SJCRH30 (cell line): ENCODE measurements at places on chromosomes 5 and 9.
A peak's percentile ranks its signal among the peaks of the same experiment; 100 is the strongest.

GRCh38 chr9:68644831-68645230, 60.2 kb upstream of the PIP5K1B start:
- no peak overlapping the region for H3K27ac ChIP-seq
- no peaks in the 10 kb centered on the region for H3K36me3 ChIP-seq
- H3K4me3 ChIP-seq: no peak overlapping the region
- no peaks in the 10 kb centered on the region for H3K4me1 ChIP-seq

- H3K4me1 ChIP-seq: peaks cover 21% of the 10 kb centered on the region
- no peaks in the 10 kb centered on the region for H3K36me3 ChIP-seq
These were observed 560.1 kb downstream of the PDE4D start for GRCh38 chr5:59333416-59333815.

DNA sequence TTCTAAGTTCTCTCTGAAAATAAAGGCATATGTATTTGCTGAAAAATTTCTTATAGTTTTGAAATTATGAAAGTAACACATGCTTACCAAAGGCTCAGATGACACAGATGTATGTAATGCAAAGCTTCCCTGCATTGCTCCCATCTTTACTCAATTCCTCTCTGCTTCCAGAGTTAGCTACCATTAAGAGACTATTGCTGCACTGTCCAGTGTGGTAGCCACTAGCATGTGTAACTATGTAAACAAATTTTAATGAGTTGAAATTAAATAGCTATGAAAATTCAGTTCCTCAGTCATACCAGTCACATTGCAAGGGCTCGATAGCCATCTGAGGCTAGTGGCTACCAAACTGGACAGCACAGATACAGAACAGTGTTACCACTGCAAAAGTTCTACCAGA, 17.9 kb downstream of the FRMD3 start:
- H3K4me1 ChIP-seq: peaks cover 14% of the 10 kb centered on the region
- no peaks in the 10 kb centered on the region for H3K36me3 ChIP-seq
- H3K27ac ChIP-seq: no peak overlapping the region

- H3K36me3 ChIP-seq: no peaks in the 10 kb centered on the region
- no peak overlapping the region for H3K4me3 ChIP-seq
- no peaks in the 10 kb centered on the region for H3K4me1 ChIP-seq
These were observed 69.4 kb downstream of the CACNA1B start for GRCh38 chr9:137946993-137947392.

DNA sequence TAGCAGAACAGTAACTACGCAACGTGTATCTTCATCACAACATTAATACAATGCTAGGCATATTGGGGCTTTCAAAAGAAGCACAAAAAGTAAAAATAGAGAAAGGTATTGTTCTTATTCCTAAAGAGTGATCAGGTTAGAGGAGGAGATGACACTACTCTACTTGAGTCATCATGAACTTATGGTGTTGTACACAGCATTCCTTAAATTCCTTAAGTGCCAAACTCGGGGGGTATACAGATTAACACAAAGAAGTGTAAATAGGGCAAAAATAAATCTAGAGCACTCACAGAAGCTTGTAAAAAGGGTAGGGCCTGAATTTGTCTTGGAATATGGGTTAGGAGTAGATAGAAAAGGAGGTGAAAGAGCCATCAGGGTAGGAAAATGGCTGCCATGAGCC, 308.0 kb upstream of the DAP start:
- no peak overlapping the region for H3K4me3 ChIP-seq
- DNase-seq: no peak
- H3K36me3 ChIP-seq: no peaks in the 10 kb centered on the region
- no peaks in the 10 kb centered on the region for H3K27me3 ChIP-seq
- no peaks in the 10 kb centered on the region for H3K4me1 ChIP-seq

GRCh38 chr9:32497921-32498320, 28.1 kb downstream of the RIGI start:
- H3K27ac ChIP-seq: no peak overlapping the region
- H3K4me3 ChIP-seq: no peak overlapping the region
- no peaks in the 10 kb centered on the region for H3K27me3 ChIP-seq
- no peaks in the 10 kb centered on the region for H3K4me1 ChIP-seq
- no peaks in the 10 kb centered on the region for H3K36me3 ChIP-seq

DNA sequence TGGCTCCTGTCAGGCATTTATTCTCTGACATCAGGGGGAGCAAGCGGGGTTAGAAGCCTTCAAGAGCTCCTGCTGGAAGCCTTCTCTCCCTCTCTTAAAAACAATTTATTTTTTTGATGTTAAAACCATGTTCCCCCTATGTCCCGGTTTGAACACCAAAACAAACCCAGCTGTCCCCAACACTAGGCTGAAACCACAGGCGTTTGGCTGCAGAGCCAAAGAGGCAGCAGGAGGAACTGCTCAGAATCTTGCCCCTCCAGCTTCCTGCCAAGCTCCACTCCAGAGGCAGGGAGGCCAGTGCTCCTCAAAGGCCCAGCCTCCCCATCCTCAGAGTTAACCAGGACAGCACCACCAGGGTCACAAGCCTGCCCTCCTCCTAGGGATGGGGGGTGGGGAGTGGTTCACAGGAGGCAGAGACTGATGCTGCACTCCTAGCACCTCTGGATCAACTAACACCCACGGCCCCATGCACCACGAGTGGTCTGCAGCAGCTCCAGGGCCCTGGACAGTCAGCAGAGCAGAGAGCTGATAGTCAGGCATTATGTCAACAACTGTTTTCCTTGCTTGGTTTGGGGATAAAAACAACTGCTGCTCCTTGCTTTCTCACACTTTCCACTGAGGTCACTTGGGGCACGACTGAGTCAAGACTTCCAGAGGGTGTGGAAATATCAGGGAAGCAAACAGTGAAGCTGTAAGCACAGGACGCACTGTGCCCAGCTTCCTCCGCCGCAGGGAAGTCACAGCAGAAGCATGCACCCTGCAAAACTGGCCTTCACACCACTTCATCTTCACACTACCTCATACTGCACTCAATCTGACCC, 96.5 kb upstream of the ADRA1B start:
- H3K4me1 ChIP-seq: no peaks in the 10 kb centered on the region
- no peak for DNase-seq
- H3K4me3 ChIP-seq: no peak overlapping the region

GRCh38 chr5:142876817-142877216, 106.6 kb downstream of the ARHGAP26 start:
- no peaks in the 10 kb centered on the region for H3K36me3 ChIP-seq
- DNase-seq: no peak
- H3K27me3 ChIP-seq: no peaks in the 10 kb centered on the region
- no peak overlapping the region for H3K27ac ChIP-seq
- H3K4me3 ChIP-seq: no peak overlapping the region

- H3K4me1 ChIP-seq: peaks cover 58% of the 10 kb centered on the region
- H3K36me3 ChIP-seq: no peaks in the 10 kb centered on the region
- H3K27me3 ChIP-seq: no peaks in the 10 kb centered on the region
- peak overlapping the region; percentile 10; the same call in 1 of the 2 replicates for H3K27ac ChIP-seq
- H3K4me3 ChIP-seq: no peak overlapping the region
- DNase-seq: peak; percentile 55
These were observed 16.1 kb upstream of the ARSI start for GRCh38 chr5:150318613-150319483.

GRCh38 chr5:14932902-14933469, 61.4 kb upstream of the ANKH start:
- no peak overlapping the region for H3K27ac ChIP-seq
- H3K36me3 ChIP-seq: no peaks in the 10 kb centered on the region
- H3K4me3 ChIP-seq: no peak overlapping the region
- no peak for DNase-seq
